ENCODE measurements at places on chromosomes 6 and 20.

GRCh38 chr6:118012944-118013343 lies 105.9 kb downstream of the SLC35F1 start:
- no peak for DNase-seq

GRCh38 chr6:126959765-126960164 lies 158.7 kb upstream of the RSPO3 start:
- DNase-seq, result no peak

- DNase-seq, result no peak
Observed at GRCh38 chr20:45392733-45393132, 14.6 kb upstream of the TP53TG5 start.

- DNase-seq, result no peak
Observed at GRCh38 chr20:46618316-46619100, 32.8 kb downstream of the SLC13A3 start.

GRCh38 chr20:51382986-51383821 lies 159.3 kb downstream of the NFATC2 start:
- no peak for DNase-seq

DNA sequence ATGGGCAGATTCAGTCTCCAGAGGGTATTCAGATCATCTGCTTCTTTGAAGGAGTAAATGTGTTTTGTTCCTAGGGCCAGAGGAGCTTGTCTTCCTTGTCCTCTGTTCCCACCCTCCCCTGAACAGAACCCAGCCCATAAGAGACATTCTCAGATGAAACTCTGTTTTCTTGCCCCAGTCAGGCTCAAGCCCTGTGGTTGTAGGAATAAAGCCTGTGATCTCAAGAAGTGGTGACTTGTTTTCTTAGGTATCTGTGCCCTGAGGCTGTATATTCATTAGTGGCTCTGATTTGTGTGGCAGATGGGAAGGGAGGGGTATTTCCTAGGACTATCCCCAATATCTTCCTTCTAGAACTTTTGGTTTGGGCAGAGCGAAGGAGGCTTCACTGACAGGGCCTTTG lies 27.9 kb downstream of the GSS start:
- no peak for DNase-seq

DNA sequence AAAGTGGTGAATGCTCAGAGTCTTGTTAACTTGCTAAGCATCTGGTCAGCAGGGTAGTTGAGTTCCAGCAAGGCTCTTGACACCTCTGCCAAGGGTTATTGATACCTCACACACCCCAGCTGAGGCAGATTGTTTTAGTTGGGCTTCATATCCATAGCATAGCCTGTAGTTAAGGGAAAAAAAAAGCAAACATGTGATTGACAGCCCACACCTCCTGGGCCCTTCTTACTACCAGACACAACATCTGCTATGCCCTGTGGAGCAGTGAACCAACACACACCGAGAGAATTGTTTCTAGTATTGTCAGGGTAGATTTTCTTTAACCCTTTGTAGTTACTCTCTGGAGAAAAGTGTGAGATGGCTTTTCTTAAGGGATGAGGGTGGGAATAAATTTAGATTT lies 697.0 kb upstream of the POU3F2 start:
- no peak for DNase-seq

GRCh38 chr6:39037707-39038106 lies 10.9 kb upstream of the GLP1R start:
- DNase-seq, result no peak

GRCh38 chr6:23327621-23328020 lies 758.3 kb downstream of the HDGFL1 start:
- DNase-seq, result no peak

GRCh38 chr20:60447703-60448102 lies 489.5 kb downstream of the CDH26 start:
- no peak for DNase-seq

GRCh38 chr6:127124172-127124571 lies 5.7 kb downstream of the RSPO3 start:
- DNase-seq, result no peak

- DNase-seq, result no peak
Observed at GRCh38 chr6:32177183-32177787, 920 bp upstream of the RNF5 start.

GRCh38 chr6:150544793-150545192 lies 54.9 kb upstream of the PLEKHG1 start:
- DNase-seq, result no peak

- no peak for DNase-seq
Observed at GRCh38 chr6:134680433-134680832, 269.5 kb downstream of the ALDH8A1 start.

- DNase-seq, result no peak
Observed at GRCh38 chr6:37554480-37554819, 54.8 kb upstream of the CCDC167 start.

- no peak for DNase-seq
Observed at GRCh38 chr20:5041433-5041832, 40.1 kb upstream of the SLC23A2 start.

DNA sequence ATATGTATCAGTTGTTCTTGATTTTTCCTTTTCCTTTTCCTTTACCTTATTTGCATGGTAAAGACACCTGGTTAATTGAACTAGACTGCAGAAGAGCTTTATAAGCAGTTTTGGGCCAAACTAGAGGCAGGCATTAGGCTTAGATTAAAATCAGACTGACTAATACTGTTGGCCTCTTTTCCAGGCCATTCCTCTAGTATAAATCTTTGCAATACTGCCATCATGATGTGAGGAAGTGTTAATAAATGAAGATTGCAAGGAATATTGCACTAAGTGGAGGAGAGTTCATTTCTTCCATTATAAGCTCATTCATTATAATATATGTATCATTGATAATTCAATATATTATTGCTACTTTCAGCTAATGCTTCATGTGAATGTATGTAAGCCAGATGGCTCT lies 163.8 kb downstream of the MMUT start:
- DNase-seq, result no peak

GRCh38 chr6:157054531-157054979 lies 268.8 kb downstream of the TMEM242 start:
- no peak for DNase-seq
